ENCODE measurements at places on chromosomes 5 and 9. TPM values are rescaled to one million over a fixed set of nuclear protein-coding genes. Genes with fewer than 3 reads are reported as not detected.

DNA sequence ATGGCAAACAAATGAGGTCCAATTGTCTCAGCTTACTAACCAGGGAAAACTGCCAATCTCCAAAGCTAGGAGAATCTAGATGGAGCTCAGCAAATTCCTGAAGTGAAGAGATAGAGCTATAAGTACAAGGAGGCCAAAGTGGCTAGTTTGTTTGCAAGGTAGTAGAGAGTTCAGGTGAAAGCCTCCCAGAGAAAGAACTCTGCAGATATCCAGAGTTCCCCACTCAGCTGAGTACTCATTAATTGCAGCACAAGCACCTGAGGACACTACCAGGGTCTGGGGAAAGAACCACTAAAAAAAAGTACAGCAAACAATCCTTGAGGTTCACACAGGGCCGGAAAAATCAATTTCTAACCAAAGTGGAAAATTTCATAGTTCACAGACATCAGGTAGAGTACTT is 250.9 kb downstream of the TMEM232 start:
- no peaks in the 10 kb centered on the region for H3K27me3 ChIP-seq
- peaks cover 2% of the 10 kb centered on the region for H3K36me3 ChIP-seq
- H3K27ac ChIP-seq: no peak overlapping the region
- H3K4me1 ChIP-seq: no peaks in the 10 kb centered on the region

The ECPAS gene
- total RNA-seq: 82.6 TPM

DNA sequence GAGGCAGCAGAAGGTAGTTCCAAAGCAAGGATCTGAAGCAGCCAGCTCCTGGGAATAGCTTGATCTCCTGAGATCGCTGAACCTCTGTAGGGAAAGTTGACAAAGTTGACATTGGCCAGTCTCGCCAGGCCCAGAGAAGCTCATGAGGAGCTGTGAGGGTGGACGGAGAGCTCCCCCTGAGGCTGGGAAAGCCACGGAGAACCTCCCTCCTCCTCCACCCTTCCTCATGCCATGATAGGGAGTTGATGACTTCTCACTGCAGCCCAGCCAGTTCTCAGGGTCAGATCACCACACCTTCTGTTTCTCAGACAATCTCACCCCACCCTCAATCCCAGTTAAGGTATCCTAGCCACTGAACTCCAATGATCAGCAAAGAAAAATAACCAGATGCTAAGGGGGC is 30.4 kb upstream of the KCNV2 start:
- no peaks in the 10 kb centered on the region for H3K27me3 ChIP-seq
- no peak for DNase-seq
- H3K4me3 ChIP-seq: no peak overlapping the region
- no peak overlapping the region for H3K27ac ChIP-seq
- no peaks in the 10 kb centered on the region for H3K36me3 ChIP-seq

DNA sequence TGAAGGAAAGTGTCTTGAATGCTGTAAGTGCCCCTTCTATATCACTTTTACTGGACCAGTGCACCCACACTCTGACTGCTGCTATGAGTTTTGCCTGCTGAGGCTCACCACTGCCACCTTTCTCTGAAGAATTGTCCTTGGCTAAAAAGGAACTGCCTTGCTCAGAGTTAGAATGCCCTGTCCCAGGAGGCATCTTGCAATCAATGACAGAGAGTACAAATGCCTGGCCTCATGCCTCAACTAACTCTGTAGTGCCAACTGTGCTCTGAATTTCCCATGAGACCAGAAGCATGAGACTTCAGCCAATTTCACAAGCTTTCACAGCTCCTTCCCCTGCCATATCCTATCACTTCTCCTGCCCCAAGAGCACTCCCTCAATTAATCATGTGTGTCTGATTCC is 569.7 kb downstream of the ZNF608 start:
- H3K36me3 ChIP-seq: no peaks in the 10 kb centered on the region
- no peak for DNase-seq
- H3K27me3 ChIP-seq: no peaks in the 10 kb centered on the region
- H3K4me1 ChIP-seq: no peaks in the 10 kb centered on the region
- no peak overlapping the region for H3K27ac ChIP-seq

DNA sequence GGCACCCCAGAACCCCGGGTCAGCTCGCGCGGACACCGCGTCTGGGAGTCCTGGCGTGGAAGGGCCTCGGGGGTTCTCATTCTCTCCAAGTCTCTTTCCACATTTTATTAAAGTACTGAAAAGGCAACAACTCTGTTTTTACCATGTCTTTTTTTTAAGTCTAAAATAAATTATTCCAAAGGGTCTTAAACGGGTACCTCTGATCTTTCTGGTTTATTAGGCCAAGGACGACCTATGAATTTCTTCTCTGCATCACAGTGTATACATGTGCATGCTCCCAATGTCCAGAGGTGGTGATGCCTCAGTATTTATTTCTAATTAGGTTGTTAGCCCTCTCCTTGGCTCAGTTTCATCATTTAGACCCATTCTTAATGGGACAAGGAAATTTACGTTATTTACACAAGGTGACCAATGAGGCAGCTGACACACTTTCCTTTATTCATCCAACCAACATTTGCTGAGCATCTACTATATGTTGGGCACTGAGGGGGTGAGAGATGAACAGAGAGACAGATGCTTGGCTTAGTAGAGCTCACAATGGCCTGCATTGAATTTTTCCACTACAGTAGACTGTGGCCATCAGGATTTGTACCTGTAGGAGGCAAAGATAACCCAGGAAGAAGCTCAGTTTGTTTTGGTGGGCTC is 7.6 kb upstream of the OTP start:
- H3K4me1 ChIP-seq: peaks cover 13% of the 10 kb centered on the region
- peaks cover 89% of the 10 kb centered on the region for H3K27me3 ChIP-seq
- no peak overlapping the region for H3K4me3 ChIP-seq

DNA sequence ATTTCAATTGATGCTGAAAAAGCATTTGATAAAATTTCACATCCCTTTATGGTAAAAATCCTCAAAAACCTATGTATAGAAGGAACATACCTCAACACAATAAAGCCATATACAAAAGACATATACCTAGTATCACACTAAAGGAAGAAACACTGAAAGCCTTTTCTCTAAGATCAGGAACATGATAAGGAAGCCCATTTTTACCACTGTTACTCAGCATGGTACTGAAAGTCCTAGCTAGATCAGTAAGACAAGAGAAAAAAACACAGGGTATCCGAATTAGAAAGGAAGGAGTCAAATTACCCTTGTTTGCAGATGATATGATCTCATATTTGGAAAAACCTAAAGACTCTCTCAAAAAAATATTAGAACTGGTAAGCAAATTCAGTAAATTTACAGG is 350.2 kb upstream of the PDE4D start:
- H3K27me3 ChIP-seq: no peaks in the 10 kb centered on the region
- H3K4me1 ChIP-seq: no peaks in the 10 kb centered on the region
- H3K27ac ChIP-seq: no peak overlapping the region

The BARHL1 gene
- not detected for total RNA-seq

DNA sequence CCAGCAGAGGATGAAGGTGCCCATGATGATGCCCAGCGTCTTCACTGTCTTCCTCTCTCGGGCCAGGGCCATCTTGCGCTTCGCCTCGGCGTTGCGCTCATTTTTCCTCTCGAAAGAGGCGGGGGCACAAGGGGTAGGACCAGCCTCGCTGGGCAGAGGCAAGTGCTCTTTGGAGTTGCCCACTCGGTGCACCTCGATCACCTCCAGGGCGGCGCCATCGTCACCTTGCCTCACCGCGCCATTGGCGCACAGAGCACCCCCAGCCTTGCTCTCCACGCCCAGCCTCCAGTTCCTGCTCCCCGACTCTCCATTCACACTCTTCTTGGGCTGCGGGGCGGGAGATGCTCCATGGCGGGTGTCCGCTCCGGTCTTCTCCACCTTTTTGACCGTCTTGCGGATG is 1.6 kb downstream of the HTR1A start:
- H3K27ac ChIP-seq: no peak overlapping the region
- no peak for DNase-seq
- H3K27me3 ChIP-seq: peaks cover 51% of the 10 kb centered on the region
- H3K4me3 ChIP-seq: no peak overlapping the region
- no peaks in the 10 kb centered on the region for H3K4me1 ChIP-seq

All from activated naive CD8-positive, alpha-beta T cell treated with anti-CD3 and anti-CD28 coated beads for 36 hours (primary cell).